Panc1 (cell line): ENCODE measurements at places on chromosomes 2 and 18. TPM values are rescaled to one million over a fixed set of nuclear protein-coding genes. Genes with fewer than 3 reads are reported as not detected.
A peak's percentile ranks its signal among the peaks of the same experiment; 100 is the strongest.

Gene ALK
- total RNA-seq, result not detected

- no peak for DNase-seq
- no peaks in the 10 kb centered on the region for H3K4me1 ChIP-seq
- H3K27me3 ChIP-seq, result peaks cover 8% of the 10 kb centered on the region; the same call in 1 of the 2 replicates
- no peak overlapping the region for H3K27ac ChIP-seq
Measured at GRCh38 chr2:37377187-37377532, 32.7 kb downstream of the QPCT start.

GRCh38 chr2:203732092-203732952 is 25.9 kb downstream of the CD28 start:
- no peak for DNase-seq
- H3K4me3 ChIP-seq, result no peak overlapping the region

- peak within 1 kb of the TSS; percentile 71 for H3K4me3 ChIP-seq
- H3K27me3 ChIP-seq, result no peaks in the 10 kb centered on the region
- no peak for DNase-seq
- peaks cover 25% of the 10 kb centered on the region for H3K4me1 ChIP-seq
- H3K36me3 ChIP-seq, result no peaks in the 10 kb centered on the region
Measured at GRCh38 chr2:178480227-178481181, at the start of gene PLEKHA3. Gene PLEKHA3 (plus strand): TSS chr2:178480457. CDS start chr2:178480870, 413 bp downstream.

DNA sequence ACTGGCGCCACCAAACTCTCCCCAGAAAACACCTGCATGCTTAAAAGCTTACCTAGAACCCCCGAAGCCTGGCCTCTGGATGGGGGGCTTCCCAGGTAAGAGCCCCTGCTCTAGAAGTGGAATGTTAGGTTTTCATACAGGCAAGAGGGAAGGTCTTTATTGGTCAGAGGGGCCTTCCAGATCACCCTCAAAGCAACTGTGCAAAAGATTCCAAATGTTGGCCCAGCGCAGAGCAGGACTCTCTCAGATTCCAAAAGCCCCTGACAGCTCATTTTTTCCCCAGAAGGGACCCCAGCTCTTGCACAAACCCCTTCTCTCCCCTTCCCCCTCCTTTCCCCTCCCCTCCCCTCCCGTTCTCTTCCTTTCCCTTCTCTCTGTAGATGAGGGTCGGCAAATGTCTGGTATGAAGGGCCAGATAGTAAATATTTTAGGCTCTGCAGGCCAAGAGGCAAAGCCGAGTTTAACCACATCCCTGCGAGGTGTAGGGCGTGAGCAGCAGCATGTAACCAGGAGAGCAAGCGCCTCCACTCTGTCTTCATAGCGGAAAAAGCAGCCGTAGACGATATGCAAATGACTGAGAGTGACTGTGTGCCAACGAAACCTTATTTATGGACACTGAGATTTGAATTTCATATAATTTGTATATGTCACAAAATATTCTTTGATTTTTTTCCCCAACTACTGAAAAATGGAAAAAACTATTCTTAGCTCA is 116.9 kb downstream of the SMAD7 start:
- DNase-seq, result no peak
- no peaks in the 10 kb centered on the region for H3K27me3 ChIP-seq
- H3K27ac ChIP-seq, result peak overlapping the region; percentile 94
- H3K4me3 ChIP-seq, result peak overlapping the region; percentile 35
- H3K36me3 ChIP-seq, result no peaks in the 10 kb centered on the region

GRCh38 chr2:56102098-56102497 is 81.7 kb upstream of the CCDC85A start:
- no peaks in the 10 kb centered on the region for H3K4me1 ChIP-seq
- H3K27me3 ChIP-seq, result peaks cover 2% of the 10 kb centered on the region; the same call in 1 of the 2 replicates
- no peak overlapping the region for H3K4me3 ChIP-seq
- H3K36me3 ChIP-seq, result no peaks in the 10 kb centered on the region
- DNase-seq, result no peak

DNA sequence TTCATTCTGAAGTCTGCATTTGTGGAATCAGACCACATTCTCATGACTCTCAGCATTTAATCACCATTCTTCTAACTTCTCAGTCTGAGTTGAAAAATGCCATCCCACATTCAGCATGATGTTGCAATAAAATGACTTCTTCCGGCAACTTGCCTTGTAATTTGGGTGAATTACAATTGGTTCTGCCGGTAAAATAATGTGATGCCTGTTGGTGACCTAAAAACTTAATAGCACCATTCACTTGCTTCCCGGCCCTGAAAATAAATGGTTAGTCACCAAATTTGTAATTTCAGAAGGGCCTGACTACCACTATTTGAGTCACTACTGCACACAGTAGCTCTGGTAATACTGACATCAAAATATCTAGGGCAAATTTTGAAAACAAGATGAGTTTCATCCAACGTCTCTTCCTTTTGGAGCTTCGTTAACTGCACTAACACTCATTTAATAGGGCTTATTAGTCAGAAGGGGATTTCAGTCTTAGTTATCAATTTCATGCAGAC is 637.1 kb upstream of the CHAC2 start:
- no peaks in the 10 kb centered on the region for H3K36me3 ChIP-seq
- H3K27me3 ChIP-seq, result no peaks in the 10 kb centered on the region
- no peaks in the 10 kb centered on the region for H3K4me1 ChIP-seq
- no peak overlapping the region for H3K4me3 ChIP-seq

- H3K4me1 ChIP-seq, result no peaks in the 10 kb centered on the region
- peak; percentile 51 for DNase-seq
- H3K36me3 ChIP-seq, result no peaks in the 10 kb centered on the region; the same call in 1 of the 2 replicates
- H3K4me3 ChIP-seq, result no peak overlapping the region
- H3K27me3 ChIP-seq, result no peaks in the 10 kb centered on the region
- H3K27ac ChIP-seq, result no peak overlapping the region
Measured at GRCh38 chr18:57649556-57650500, 28.2 kb upstream of the NARS1 start.
